ENCODE measurements at places on chromosomes 7 and 10. TPM values are rescaled to one million over a fixed set of nuclear protein-coding genes. Genes with fewer than 3 reads are reported as not detected.

GRCh38 chr10:131954356-131954965 is 27.3 kb downstream of the BNIP3 start:
- H3K36me3 ChIP-seq: peaks cover 40% of the 10 kb centered on the region
- no peaks in the 10 kb centered on the region for H3K27me3 ChIP-seq
- no peaks in the 10 kb centered on the region for H3K4me1 ChIP-seq
- DNase-seq: no peak
- no peak overlapping the region for H3K27ac ChIP-seq

Gene FXYD4
- total RNA-seq: not detected

Gene HHEX
- not detected for total RNA-seq

- H3K4me1 ChIP-seq: no peaks in the 10 kb centered on the region
- peaks cover 3% of the 10 kb centered on the region for H3K27me3 ChIP-seq
- no peaks in the 10 kb centered on the region for H3K36me3 ChIP-seq
- no peak overlapping the region for H3K4me3 ChIP-seq
These were observed 60.3 kb upstream of the LYZL1 start for GRCh38 chr10:29228562-29228961.

Gene IFIT2
- total RNA-seq: 9.9 TPM

DNA sequence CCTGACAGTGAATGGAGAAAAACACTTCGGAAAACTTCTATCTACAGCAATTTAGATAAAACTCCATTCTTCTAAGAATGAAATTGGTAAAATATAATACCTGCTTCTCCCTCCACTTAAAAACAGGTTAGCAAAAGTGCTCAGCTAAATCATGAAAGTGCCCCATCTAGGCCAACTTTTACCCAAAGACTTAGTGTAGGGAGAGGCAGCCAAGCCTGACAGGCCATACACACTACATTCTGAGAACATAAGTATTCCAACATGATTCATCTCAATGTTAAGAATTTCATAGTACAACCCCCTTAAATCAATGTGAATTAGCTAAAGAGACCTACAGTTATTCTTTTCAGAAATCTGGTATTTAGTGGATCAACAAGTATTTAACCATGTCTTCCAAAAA is 7.2 kb downstream of the FAM3C start:
- DNase-seq: no peak
- H3K27me3 ChIP-seq: no peaks in the 10 kb centered on the region
- H3K27ac ChIP-seq: no peak overlapping the region
- peaks cover 21% of the 10 kb centered on the region for H3K36me3 ChIP-seq
- peaks cover 59% of the 10 kb centered on the region for H3K4me1 ChIP-seq

DNA sequence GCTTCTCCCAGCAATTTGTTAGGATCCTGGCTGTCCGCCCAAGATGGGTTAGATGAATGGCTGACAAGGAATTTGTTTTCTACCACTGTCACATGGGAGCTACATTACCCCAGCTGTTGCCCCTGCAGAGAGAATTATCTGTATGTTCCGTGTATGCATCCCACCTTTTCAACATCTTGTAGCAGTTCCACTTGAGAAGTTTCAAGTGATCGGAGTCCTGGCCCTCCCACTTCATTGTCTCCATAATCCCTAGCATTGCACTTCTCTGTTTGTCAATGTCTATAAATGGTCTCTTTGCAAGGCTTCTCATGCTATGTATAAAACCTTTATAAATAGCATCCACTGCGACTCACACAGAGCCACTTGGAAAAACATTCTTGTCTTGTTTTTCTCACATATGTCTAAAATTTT is 972.5 kb downstream of the CNTNAP2 start:
- no peaks in the 10 kb centered on the region for H3K4me1 ChIP-seq
- H3K27ac ChIP-seq: no peak overlapping the region
- no peak overlapping the region for H3K4me3 ChIP-seq
- H3K36me3 ChIP-seq: no peaks in the 10 kb centered on the region

GRCh38 chr10:22174442-22174841 is 43.4 kb downstream of the EBLN1 start:
- no peak overlapping the region for H3K27ac ChIP-seq
- H3K36me3 ChIP-seq: no peaks in the 10 kb centered on the region
- H3K4me1 ChIP-seq: no peaks in the 10 kb centered on the region
- no peak overlapping the region for H3K4me3 ChIP-seq

Gene PHKG1
- total RNA-seq: 1.0 TPM

Gene ACTL6B
- not detected for total RNA-seq
